Prostate gland (tissue), 2 donors: ENCODE measurements at places on chromosomes 13 and 19.

GRCh38 chr19:40691421-40692211 is 1.2 kb upstream of the NUMBL start:
- no peak for DNase-seq

- no peak for DNase-seq
Observed at GRCh38 chr13:35675651-35676050, 199.2 kb upstream of the MAB21L1 start.

- no peak for DNase-seq
Observed at GRCh38 chr13:48231933-48232332, 1.1 kb upstream of the ITM2B start.

DNA sequence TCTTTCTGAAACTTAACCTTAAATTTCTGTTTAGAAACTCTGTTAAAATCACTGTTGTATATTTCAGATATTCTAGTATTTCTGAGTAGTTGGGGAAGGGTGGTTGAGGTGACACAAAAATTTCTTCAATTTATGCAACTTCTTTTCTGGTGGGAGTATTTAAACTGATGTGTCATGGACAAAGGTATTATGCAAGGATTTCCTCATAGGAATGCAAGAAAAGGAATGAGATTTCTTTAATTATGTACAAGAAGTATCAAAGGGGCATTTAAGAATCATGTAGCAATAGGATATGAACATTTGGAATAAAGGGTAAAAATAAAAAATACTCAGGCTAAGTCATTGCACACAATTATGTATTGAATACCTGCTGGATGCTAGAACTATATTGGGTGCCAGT is 575.8 kb upstream of the KLF12 start:
- no peak for DNase-seq
